ENCODE measurements at places on chromosomes 2 and 18. TPM values are rescaled to one million over a fixed set of nuclear protein-coding genes. Genes with fewer than 3 reads are reported as not detected.

SPHKAP gene
- total RNA-seq, result not detected

ANKRD30BL gene
- total RNA-seq, result not detected

MAP2 gene
- total RNA-seq, result 29.4 TPM

KCNS3 gene
- 4.8 TPM for total RNA-seq

SCG2 gene
- total RNA-seq, result 1.3 TPM

RMC1 gene
- 21.3 TPM for total RNA-seq

KCNE4 gene
- total RNA-seq, result 0.07 TPM

EPHA4 gene
- 23.3 TPM for total RNA-seq

ILKAP gene
- total RNA-seq, result 25.6 TPM

EVA1A gene
- total RNA-seq, result 78.1 TPM

UBR3 gene
- 14.9 TPM for total RNA-seq

LCT gene
- not detected for total RNA-seq

RETSAT gene
- total RNA-seq, result 52.6 TPM

CCDC102B gene
- 0.49 TPM for total RNA-seq

C2orf72 gene
- total RNA-seq, result not detected

LHCGR gene
- total RNA-seq, result not detected

HOXD13 gene
- not detected for total RNA-seq

FBXO48 gene
- total RNA-seq, result 0.84 TPM

ST8SIA3 gene
- not detected for total RNA-seq

TEKT4 gene
- total RNA-seq, result not detected

CYS1 gene
- not detected for total RNA-seq

MYO5B gene
- 2.1 TPM for total RNA-seq

NPHP1 gene
- total RNA-seq, result 5.7 TPM

SGPP2 gene
- total RNA-seq, result not detected

TNP1 gene
- total RNA-seq, result not detected

ADRA2B gene
- not detected for total RNA-seq

ERFE gene
- 1.3 TPM for total RNA-seq

Measured in mammary microvascular endothelial cell (primary cell).